Stimulated activated CD4-positive, alpha-beta T cell treated with anti-CD3 and anti-CD28 coated beads, Interleukin-1b, Interleukin-23, amount 100 ng/mL, for 24 hours (primary cell): ENCODE measurements at places on chromosomes 1 and 21.

DNA sequence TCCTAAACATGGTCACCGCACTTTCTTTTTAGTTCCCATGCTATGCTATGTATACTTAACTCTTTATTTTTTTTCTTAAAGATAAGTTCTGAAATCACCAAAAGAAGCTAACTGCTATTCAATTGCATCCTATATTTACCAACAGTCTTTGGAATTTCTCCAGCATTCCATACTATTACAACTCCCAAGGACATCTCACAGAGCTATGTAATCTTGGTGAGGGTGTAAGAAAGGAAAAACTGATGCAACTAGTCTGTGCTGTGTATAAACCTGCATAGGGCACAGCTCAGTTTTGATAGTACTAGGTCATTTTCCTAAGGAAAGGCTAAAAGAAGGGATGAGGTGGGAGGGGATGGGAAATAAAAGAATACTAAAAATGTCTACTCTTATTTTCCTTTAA, 78.0 kb downstream of the PTPN14 start:
- no peak for DNase-seq

GRCh38 chr1:169271098-169271497, 96.5 kb downstream of the NME7 start:
- no peak for DNase-seq

- DNase-seq, result no peak
These were observed 5.7 kb downstream of the SLC9A1 start for GRCh38 chr1:27149084-27149761.

DNA sequence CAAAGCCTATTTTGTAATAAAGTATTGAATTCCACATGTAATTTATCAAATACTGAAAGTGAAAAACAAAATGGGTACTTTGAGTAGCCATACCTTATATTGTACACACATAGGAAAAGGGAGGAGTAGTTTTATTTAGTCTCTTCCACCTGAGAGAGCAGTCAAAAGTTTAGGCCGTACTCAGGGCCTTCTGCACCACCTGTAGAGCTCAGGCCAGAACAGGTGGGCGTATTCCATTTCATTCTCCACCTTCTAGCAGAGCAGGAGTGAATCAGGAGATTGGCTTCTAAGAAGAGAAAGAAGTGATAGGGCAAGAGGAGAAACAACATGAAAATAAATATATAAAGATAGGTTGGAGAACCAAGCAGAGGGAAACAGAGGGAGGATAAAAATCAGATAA, 44.0 kb downstream of the TRAF5 start:
- no peak for DNase-seq

GRCh38 chr1:46203738-46204405, 738 bp downstream of the LURAP1 start:
- DNase-seq, result no peak

DNA sequence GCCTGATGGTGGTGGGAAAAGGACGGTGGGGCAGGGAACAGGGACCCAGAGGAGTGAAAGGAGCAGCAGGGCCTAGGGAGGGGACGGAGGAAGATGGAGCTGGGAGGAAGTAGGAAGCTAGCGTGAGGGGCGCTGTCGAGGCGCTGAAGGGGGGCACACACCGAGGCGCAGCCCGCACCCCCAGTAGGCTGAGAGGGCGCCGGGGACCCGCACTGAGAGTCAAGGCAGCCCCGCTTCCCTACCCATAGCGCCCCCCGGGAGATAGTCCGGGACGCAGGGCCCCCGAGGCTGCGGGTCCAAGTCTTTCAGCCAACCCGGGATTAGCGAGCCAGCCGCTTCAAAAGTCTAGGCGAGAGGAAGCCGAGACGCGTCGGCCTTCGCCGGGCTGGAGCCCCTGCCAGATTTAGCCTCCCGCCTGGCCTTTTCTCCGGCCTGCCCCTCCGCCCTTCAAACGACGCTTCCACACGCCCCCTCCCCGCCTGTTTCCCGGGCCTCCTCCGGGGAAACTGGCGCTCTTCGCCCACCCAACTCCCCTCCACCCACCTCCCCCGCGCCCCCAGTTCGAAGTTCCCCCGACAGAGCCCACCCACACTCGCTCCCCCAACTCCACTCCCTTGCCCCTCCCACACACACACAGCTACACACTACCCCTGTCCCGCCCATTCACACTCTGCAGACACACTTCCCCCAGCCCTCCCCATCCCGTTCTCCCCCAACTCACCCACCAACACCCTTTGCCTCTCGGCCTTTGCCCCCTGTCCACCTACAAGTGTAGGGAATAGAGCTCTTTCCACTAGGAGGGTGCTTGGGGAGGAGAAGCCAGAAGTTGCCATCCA, 7.8 kb upstream of the PROX1 start:
- DNase-seq, result no peak

DNA sequence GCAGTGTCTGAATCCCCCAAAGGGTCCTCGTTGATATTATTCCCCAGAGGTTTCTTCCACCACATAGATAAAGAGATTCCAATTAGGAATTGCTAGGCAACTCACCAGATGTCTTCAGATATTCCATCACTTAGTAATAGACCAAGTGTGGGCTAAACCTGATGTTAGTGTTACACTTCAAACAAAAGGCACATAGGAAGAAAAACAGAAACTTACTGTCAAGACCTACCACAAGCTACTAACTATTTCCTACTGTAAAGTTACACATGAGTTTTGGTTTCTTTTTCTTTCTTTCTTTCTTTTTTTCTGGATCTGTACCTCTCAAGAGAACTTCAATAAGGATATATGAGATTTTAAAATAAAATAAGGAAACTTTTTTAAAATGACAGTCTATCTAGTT, 879.1 kb upstream of the NEGR1 start:
- DNase-seq, result no peak

GRCh38 chr1:31723828-31724359, 20.1 kb upstream of the COL16A1 start:
- peak; percentile 27 for DNase-seq

GRCh38 chr1:224675590-224675989, 59.5 kb downstream of the CNIH3 start:
- DNase-seq, result no peak

- DNase-seq, result no peak
These were observed 251.1 kb upstream of the ADGRL2 start for GRCh38 chr1:81549588-81550127.

GRCh38 chr1:54265659-54266058, 65.7 kb downstream of the MRPL37 start:
- no peak for DNase-seq

- no peak for DNase-seq
These were observed 69.4 kb downstream of the PLPP3 start for GRCh38 chr1:56509713-56510641.

DNA sequence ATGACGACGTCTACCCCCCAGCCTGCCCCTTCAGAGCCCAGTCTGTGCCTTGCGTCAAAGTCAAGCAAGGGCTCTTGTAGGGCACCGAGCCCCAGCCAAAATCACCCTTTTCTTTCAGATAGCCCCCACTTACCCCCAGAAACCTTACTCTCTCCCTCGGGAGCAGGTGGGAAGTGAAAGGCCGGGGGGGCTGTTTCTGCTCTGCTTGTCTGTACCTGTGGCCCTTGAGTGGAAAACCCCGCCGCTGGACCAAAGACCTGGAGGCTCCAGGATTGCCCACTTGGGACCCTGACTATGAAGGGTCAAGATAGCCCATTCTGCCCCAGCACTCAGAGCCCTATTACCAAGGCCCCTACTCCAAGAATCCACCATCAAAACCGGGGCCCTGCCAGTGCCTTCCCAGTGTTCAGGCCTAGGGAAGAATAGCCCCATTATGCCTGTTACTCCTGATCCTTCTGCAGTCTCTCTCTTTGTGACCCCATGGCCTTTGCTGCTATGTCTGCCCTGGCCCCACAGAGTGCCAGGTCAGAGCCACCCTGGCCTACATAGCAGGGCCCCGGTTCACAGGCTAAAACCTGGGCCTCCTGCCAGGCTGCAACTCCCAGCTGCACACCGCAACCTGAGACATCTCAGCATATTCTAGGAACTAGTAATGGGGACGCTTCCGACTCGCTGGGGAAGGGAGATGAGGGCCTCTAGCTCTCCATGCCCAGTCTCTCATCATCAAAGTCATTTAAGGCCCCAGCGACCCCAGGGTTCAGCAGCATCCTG, 22.2 kb upstream of the HPDL start:
- no peak for DNase-seq

DNA sequence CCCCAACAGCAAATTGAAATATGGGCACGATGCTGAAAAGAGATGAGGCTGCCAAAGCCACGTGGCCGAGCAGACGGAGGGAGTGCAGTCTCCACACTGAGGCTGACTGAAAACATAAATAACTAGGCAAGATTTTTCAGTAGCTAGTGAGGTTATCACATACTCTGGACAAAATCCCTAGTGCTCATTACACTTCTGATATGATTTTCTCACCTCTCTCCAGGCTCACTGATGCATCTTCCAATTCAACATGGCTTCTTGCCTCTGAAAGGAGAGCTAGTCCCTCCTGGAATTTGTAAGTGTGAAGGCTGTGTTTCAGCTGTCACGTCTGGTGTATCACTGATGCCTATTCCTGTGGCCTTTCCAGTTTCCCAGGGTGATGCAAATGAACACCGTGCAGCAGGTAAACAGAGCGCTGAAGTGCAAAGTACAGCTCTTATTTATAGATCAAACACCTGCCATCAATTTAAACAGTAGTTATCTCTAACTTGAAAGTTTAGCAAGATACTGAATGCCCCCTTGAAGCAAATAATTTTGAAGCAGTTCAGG, 656.1 kb downstream of the KIF26B start:
- DNase-seq, result no peak

DNA sequence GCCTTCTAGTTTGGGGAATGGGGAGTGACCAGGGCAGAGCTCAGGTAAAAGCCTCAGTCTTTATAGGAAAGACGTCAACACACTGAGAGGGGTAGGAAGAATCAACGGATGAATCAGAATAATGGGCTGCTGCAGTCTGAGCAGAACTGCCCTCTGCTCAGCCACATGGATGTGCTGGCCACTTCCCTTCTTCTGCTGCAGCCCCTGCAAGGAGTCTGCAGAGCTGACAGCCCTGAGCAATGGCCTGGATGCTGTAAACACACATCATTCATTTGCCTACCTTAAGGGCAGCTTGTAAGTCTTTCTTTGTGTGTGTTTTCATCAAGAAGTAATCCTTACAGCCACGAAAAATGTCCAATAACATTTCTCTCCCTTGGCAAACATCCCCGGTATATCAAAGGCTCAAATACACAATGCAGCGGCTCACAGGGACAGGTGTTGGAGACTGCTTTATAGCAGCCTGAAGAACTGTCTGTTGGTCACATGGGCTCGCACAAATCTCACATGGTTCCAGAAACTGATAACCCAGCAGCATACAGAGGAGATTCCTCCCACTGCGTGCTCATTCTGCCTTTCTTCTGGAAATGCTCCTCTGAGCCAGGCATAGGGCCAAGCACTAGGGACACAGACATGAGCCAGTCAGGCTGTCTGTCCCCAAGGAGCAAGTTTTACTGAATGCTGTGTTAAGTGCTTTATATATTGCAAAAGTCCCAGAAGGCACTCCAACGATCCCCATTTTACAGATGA, 110.1 kb downstream of the HMGB4 start:
- DNase-seq, result no peak

DNA sequence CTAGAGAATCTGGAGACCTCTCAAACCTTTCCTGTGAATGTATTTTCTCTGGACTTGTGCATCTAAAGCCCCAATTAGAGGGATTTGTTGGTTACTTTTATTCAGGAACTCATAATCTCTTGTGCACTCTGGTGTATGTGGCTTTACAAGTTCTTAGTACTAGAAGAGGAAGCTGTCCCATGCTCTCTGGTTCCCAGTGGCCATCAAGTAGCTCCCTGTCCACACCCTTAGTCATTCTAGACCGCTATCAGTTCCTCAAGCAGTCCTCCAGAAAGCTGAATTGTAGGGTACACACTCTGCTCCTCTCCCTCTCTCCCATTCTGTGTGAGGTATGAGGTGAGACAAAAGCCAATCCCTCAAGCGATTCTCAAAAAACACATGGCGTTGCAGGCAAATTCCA, 470.3 kb downstream of the PTPRC start:
- no peak for DNase-seq

- no peak for DNase-seq
These were observed 41.5 kb downstream of the TUT4 start for GRCh38 chr1:52511439-52511838.

- DNase-seq, result no peak
These were observed 43.0 kb downstream of the ATP6V1G3 start for GRCh38 chr1:198497326-198498102.

DNA sequence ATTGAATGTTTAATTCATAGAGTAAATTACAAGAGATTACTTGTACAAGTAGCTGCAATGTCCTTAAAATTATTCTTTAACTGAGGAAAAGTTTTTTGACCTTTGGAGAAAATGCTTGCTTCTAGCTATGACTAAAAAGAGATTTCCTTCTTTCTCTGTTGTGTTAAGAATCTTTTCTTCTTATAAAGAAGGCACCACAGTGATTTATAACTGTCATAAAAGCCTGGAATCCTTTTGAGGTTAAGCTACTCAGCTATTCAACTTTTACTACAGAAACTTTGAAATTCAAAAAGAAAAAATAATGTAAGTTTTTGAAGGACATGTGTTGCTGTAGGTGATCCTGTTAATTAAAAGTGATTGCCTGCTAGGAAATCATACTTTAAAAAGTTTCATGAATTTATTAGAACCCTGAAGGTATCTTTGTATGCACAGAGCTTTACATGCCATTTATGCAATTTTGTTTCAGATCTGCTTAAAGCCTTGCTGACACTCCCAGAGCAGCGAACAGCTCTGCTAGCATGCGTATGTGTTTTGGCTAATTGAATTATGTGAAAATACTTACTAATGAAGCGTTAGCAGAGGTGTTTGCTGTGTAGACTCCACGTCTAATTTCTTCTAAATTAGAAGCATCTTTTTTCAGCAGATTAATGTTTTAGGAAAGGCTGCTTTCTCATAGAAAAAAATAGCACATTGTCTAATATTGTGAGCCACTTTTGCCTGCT, 94.7 kb upstream of the SMYD2 start:
- no peak for DNase-seq

DNA sequence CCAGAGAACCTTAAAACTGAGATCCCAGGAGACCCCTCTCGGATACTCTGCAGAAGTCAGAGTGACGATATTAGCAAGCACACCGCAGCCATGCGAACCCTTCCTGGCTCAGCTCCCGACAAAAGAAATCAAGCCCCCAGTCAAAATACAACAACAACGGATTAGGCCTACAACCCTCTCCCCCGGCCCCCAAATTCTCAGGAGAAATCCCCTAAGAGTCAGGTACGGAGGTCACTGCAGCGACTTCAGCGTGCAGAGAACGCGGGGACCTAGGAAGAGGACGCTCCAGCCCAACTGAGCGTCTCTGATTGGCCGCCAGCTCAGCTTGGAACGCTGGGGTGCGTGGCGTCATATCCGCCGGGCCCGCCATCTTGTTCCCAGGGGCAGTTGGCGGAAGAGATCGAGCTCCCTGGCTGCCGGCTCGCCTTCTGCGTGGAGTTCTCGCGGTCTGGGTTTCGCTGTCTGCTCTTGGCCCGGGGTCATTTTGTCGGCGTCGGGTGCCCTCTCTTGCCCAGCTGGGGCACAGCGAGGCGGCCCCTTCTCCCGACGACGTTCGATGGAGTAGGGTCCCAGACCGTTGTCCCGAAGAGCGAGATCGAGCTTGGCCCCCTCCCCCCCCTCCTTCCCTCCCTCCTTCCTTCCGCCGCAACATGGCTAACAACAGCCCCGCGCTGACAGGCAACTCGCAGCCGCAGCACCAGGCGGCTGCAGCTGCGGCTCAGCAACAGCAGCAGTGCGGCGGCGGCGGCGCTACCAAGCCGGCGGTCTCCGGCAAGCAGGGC, at the start of gene PRPF38B:
PRPF38B (plus strand) TSS at position 369 of the 782 bp plus-strand sequence; CDS start at position 651, 282 bp downstream.
- DNase-seq, result peak; percentile 75

GRCh38 chr1:228084797-228085196, 2.3 kb downstream of the ARF1 start:
- DNase-seq, result no peak
